ENCODE measurements at places on chromosomes 6 and 20. TPM values are rescaled to one million over a fixed set of nuclear protein-coding genes. Genes with fewer than 3 reads are reported as not detected.

- DNase-seq, result no peak
Observed at GRCh38 chr6:147033267-147033666, 170.9 kb upstream of the STXBP5 start.

- no peak for DNase-seq
Observed at GRCh38 chr20:35319871-35320197, 27.6 kb upstream of the FAM83C start.

SNAI1 gene
- polyA plus RNA-seq, result 18.5 TPM

TAF8 gene
- polyA plus RNA-seq, result 29.9 TPM

- no peak for DNase-seq
Observed at GRCh38 chr20:11271920-11272594, 598.3 kb upstream of the JAG1 start.

DNA sequence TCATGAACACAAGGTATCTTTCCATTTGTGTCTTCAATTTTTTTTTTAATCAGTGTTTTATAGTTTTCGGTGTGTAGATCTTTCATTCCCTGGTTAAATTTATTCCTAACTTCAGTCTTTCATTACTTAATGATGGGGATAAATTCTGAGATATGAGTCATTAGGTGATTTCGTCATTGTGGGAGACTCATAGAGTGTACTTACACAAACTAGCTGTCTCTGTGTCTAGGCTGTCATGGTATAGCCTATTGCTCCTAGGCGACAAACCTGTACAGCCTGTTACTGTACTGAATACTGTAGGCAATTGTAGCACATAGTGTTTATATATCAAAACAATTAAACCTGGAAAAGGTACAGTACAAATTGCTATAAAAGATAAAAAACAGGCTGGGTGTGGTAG lies 42.1 kb downstream of the SMAP1 start:
- DNase-seq, result no peak

GRCh38 chr6:34347303-34347702 lies 45.2 kb downstream of the NUDT3 start:
- DNase-seq, result no peak

DNA sequence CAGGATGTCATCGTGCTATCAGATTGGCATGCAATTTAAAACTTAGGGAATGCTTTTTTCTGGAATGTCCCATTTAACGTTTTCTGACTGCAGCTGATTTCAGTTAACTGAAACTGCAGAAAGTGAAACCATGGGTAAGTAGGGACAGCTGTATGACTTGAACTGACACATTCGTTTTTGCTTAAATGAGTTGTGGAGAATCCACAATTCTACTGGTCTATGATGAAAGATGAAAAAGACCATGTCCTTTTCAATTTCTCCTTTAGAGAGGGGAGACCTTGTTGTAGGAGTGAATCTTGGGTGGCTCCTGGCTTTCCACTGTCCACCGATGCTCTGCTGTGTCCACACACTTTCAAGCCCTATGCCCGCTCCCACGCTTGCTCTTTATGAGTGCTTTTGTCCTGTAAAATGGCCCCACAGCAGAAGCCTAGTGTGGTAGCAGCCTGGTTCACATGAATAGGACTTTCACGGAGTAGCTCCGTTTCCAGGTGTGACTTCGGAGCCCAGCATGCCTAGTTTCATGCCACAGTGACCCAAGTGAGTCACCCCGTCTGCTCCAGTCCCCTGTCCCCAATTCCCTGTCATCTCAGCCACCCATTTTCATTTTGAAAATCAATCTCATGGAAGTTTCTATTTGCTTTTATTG lies 21.9 kb downstream of the DYNLT1 start:
- DNase-seq, result no peak

MATN4 gene
- 0.40 TPM for polyA plus RNA-seq

SIRPB2 gene
- polyA plus RNA-seq, result 0.92 TPM

GRCh38 chr20:62062661-62063314 lies 2.9 kb downstream of the TAF4 start:
- no peak for DNase-seq

COL11A2 gene
- polyA plus RNA-seq, result 5.1 TPM

MCHR2 gene
- not detected for polyA plus RNA-seq

GRCh38 chr6:25454136-25454535 lies 175.0 kb downstream of the CARMIL1 start:
- DNase-seq, result no peak

DNA sequence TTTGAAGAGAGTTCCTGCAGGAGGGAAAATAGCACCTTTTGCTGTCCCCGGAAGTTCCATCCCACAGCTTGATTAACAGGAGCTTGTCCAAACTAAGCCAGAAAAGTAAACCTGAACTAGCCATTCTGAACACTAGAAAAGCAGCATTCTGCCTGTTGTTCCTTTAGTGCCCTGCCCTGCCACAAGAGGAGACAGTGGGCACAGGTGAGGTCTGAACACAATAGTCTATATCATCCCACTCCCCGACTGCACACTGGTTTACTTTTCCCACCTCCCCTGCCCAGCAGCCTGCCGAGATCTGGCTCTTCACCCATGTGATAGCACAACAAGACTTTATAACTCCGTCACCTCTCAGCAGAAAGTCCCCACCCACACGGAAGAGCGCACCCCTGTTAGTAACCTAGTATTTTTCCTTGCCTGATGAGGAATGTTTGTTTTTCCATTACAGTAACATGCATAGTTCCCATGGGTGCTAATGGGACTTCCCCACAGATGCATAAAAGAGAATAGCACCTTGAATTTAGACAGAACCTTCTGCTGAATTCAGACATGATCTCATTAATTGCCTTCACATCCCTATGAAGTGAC lies 59.7 kb downstream of the TFAP2A start:
- DNase-seq, result no peak

Measured in left renal cortex interstitium (tissue), 4 donors.